Stimulated activated CD4-positive, alpha-beta T cell treated with anti-CD3 and anti-CD28 coated beads, TNF-alpha, amount 100 ng/mL, for 1 hour (primary cell): ENCODE measurements at places on chromosomes 2 and 18.

- DNase-seq, result no peak
Observed at GRCh38 chr18:63887424-63887823, at the start of gene SERPINB2. SERPINB2 (plus strand) TSS chr18:63887705; CDS start chr18:63891445, 3,740 bp downstream.

DNA sequence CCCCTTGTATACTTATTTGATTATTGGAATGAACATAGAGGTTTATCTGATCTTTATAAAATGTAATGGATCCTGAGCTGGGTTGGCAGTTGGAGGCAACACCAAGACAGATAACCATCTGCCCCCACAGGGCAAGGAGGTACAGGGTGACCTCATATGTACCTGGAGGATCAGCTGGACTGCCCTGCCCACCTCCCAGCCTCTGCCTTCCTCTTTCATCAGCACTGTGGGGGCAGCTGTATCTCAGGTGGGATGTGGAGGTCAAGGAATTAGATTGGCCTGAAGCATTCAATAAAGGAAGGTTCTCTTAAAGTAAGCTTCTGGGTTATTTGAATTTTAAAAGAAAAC, 92.6 kb downstream of the LYPD6 start:
- no peak for DNase-seq

DNA sequence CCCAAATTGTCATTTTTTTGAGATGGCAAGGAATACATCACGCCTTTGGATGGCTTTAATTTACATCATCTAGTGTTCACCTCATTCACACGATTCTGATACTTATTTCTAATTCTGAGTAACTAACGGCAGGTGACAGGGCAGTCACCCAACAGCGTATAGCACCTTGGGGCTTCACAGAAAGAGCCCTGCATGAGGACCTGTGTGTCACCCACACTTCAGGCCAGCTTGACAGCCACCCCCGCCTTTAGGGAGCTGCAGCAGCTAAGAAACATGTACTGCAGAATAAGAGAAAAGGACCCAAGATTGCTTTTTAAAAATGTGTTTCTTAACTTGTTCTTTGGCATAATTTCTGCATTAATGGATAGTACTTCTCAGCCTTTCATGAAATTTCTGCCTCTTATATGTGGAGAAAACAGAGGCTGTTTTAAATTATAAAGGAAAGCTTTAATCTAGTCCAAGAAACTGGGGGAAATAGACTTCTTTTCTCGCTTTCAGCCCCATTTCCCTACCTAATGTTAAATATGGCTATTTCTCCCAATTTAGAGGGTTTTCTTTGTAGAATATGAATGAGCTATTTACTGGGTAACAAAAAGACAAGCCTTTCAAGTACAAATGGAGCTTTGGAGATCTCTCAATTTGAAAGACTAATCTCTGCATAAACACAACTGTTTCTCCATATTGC, 245.1 kb downstream of the LDLRAD4 start:
- DNase-seq, result no peak

GRCh38 chr18:1252534-1252933, 347.9 kb downstream of the ADCYAP1 start:
- DNase-seq, result no peak

DNA sequence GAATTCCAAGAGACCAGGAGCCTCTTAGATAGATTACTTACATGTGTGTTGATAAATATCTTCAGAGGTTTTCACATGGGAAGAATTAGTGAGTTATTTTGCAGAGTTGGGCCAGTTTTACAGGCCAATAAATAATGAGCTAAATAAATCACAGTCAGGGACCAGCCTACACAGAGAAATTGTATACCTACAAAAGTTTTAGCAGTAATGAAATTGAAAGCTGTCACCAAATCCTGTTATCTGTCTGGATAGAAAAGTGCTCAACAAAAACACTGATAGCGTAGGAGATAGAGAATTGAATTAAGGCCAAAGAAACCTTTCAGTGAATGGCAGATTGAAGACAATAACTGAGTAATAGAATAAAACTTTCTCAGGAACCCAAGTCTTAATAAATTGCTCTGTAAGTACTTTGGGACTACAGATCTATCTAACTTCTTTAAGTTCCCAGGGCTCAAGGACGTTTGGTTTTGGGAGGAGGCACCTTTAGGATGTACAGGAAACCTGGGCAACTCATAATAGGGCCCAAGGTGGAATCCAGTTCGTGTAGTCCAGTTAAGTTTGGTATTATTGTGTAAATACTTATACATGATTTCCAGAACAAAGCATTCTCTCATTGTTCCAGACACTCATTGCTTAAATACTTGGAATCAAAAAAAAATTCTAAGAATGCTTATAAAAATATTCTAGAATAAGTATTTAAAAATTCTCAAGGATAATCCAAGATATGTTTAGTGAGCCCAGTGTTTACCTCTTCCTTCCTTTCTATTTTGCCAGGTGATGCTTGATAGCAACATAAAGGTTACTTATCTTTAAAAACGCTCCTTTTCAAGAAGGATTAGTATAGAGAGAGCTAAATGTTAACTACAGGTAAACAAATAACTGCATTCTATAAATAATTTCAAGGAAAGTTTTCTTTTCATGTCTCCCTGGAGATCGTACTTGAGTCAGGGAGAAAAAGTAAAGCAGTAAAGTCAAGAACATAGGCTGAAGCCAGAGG, 134.5 kb downstream of the NCKAP5 start:
- no peak for DNase-seq

DNA sequence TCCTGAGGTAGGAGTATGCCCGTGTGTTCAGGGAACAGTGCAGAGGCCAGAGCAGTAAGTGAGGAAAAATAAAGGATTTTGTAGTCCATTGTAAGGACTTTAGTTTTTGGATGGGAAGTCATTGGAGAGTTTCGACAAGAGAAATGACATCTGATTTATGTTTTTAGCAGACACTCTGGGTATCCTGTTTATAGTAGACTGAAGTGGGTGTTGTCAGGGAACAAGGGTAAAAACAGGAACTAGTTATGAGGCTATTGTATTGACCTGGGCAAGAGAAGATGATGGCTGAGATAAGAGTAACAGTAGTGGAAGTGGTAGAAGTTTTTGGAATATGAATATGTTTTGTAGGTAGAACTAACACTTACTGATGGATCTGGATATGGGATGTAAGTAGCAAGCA, 59.8 kb downstream of the GTF2A1L start:
- no peak for DNase-seq

DNA sequence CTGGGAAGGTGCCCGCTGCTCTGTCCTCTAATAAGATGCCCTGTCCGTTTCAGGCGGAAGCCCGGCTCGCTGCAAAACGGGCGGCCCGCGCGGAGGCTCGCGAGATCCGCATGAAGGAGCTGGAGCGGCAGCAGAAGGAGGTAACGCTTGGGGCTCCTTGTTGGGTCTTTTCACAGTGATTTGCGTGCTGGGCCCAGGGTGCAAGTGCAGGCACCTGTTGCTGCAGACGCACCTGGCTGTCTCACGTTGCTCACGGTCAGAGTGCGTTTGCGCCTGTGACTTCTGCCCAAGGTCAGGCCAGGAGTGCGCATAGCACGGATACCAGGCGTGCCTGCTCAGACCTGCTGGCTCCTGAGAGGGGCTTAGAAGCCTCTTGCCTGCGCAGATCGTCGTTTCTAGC, 81.1 kb downstream of the LRRFIP1 start:
- DNase-seq, result no peak

GRCh38 chr18:59669872-59670657, 27.2 kb downstream of the CCBE1 start:
- no peak for DNase-seq

DNA sequence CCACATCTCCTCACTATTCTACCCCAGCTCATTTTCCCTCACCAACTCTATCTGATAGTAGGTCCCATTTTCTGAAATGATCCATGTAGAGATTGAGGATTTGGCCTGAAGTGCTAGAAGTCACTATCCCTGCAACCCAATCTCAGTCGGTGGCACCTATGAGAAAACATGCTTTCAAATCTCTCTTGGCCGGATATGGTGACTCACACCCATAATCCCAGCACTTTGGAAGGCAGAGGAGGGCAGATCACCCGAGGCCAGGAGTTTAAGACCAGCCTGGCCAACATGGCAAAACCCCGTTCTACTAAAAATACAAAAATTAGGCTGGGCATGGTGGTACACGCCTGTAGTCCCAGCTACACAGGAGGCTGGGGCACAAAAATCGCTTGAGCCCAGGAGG, 19.1 kb upstream of the MARCHF4 start:
- no peak for DNase-seq

DNA sequence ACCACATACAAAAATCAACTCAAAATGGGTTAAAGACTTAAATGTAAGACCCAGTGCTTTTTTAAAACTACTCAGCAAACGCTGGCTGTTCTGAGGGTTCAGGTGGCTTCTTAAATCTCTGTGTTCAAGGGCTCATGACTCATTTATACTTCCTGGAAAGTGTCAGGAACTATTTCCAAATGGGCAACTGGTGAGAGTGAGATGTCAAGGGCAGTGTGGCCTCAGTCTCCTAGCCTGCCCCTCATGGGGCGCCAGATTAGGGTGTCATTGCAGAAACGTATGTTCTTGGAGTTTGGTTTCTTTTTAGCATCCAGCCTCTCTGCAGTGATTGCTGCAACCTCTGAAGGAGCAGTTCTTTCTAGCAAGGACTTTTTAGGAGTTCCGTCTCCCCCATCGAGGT, 485.4 kb downstream of the TNS1 start:
- no peak for DNase-seq

- no peak for DNase-seq
Observed at GRCh38 chr2:215716956-215717355, 281.1 kb upstream of the FN1 start.

GRCh38 chr18:12973562-12974213, 17.5 kb upstream of the CEP192 start:
- no peak for DNase-seq

DNA sequence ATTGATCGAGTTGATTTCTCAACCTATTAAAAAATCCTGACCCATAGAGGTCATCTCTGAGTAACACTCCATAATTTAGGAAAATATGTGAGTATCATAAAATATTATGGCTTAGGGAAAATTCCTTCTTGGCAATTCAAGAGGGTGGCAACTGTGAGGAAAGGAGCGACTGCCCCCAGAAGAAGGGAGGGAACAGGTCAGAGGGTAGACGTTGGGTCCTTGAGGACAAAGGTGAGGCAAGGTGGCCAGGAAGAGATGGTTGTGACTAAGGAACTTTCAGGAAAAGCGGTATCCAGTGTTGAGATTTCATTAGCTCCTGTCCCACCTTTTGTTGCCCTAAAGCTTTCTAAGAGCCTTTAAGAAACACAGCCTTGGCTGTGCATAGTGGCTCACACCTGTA, 10.5 kb upstream of the AGAP1 start:
- no peak for DNase-seq

- no peak for DNase-seq
Observed at GRCh38 chr2:120660771-120661459, 74.8 kb upstream of the GLI2 start.

- DNase-seq, result no peak
Observed at GRCh38 chr2:41294331-41294730, 753.5 kb upstream of the PKDCC start.

DNA sequence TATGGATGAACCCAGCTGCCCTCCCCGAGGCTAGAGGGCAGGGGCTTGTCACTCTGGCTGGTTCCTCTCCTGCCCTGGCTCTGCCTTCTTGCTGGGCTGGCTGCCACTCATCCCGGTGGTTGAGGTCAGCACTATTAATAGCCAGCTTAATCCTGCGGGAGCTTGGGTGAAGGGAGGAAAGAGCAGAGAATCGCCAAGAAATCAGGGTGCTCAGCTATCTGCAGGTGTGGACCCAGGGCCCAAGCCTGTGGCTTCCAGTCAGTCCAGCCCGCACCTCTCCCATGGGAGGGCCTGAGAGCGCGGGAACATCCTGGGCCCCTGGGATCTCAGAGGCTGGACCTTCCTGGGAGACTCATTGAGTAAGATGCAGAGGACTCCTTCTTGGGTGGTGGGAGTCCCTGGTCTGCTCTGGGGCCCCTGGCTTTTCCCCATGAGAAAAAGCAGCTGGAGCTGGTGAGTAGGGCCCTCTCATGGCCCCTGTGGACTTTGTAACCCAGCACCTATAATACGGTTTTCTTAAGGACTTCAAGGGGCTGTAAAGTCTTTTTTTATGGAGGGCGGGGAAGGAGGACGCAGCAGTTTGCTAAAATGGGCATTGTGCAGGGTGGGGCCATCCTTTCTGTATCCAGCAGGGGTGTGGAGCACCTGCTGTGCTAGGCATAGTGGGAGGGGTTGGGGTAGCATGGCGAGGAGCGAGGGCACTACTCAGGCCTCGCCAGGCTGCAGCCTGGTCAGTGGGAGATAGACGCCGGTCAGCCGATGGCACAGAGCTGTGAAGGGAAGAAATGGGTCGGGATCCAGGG, 27.4 kb upstream of the CNNM3 start:
- no peak for DNase-seq

GRCh38 chr18:58525928-58526424, 102.9 kb downstream of the ALPK2 start:
- no peak for DNase-seq

DNA sequence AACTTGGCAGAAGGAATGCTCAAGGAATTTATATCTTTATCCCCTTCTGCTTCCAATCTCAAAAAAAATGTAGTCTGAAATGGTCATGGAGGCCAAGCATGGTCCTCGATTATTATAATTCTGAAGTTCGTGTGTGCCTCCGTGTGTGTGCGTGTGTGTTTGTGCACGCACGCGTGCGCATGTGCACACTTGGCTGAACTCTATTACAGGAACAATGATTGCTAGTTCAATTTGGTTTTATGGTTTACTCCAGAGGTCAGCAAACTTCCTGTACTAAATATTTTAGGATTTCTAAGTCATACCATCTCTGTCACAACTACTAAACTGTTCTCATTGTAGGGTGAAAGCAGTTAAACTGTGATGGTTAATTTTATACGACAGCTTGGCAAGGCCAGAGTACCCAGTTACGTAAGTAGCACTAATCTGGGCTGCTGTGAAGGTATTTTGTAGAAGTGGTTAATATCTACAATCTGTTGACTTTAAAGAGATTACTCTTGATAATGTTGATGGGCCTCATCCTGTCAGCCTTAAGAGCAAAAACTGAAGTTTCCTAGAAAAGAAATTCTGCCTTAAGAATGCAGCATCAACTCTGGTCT, 5.8 kb upstream of the MARCHF7 start:
- no peak for DNase-seq

GRCh38 chr2:225437319-225437718, 37.8 kb downstream of the NYAP2 start:
- no peak for DNase-seq

GRCh38 chr2:143001501-143001900, 124.0 kb downstream of the KYNU start:
- no peak for DNase-seq

GRCh38 chr2:155965415-155966063, 367.0 kb downstream of the NR4A2 start:
- no peak for DNase-seq

DNA sequence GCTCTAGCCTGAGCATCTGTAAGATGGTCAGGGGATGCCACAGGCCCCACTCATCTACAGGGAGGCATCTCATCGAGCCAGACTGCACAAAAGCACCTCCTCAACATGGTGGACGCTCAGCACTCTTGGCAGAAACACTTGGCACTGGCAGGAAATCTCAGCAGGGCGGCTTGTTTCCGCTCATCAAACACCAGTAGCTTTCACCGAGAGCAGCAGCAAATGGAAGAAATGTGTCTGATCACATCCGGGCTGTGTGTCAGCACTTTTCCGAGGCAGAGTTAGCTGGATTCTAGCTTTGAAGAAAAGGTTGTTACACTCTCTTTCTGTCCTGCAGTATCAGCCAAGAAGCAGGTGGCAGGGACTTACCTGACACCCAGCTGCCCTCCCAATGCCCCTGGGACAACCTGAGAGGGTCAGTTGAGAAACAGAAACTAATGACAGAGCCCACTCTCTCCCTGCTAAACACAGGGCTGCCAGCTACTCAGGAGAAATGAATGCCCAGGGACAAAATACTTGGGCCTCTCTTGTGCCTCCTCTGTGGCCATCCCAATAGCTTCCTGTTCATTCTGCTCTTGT, 68.9 kb upstream of the FZD7 start:
- DNase-seq, result no peak
